ENCODE measurements at places on chromosomes 5 and 9.

DNA sequence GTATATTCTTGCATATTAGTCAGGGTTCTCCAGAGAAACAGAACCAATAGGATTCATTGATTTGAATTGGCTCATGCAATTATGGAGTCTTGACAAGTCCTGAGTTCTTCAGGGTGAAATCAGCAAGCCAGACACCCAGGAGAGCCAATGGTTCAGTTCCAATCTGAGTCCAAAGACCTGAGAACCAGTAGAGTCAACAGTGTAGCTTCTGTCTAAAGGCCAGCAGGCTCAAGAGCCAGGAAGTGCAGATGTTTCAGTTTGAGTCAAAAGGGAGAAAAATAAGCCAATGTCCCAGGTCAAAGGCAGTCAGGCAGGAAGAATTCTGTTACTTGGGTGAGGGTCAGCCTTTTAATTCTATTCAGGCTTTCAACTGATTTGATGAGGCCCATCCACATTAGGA, 37.8 kb upstream of the ANKRD34B start:
- no peak for DNase-seq

GRCh38 chr5:173909199-173909598, 21.1 kb downstream of the CPEB4 start:
- DNase-seq = no peak

DNA sequence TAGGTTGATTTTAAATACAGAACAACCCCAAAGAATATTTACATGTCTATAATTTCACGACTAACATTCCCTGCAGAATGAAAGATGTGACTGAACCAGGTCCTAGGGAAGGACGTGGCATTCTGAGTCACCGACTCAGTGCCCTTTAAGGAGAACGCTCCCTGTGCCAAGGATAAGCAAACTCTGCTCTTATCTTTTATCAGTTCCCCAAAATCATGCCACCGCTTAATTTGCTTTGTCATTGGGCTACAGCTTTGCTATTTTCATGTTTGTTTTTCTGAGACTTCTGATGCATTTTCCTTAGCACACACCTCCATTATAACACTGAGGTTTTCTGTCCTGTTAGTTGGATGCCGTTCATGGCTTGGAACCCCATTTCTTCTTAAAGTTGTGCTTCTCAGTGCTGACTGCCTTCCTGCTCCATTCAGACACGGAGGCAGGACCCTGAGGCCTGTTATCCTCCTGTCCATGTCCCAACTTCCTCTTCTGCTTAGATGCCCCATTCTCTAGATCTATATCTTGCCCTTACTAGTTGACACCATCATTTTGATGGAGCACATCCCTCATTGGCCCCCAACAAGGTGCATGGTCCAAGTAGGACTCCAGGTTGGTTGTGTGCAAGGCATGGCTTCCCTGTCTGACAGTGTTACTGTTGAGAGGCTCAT, 11.2 kb upstream of the SEMA4D start:
- DNase-seq = no peak

DNA sequence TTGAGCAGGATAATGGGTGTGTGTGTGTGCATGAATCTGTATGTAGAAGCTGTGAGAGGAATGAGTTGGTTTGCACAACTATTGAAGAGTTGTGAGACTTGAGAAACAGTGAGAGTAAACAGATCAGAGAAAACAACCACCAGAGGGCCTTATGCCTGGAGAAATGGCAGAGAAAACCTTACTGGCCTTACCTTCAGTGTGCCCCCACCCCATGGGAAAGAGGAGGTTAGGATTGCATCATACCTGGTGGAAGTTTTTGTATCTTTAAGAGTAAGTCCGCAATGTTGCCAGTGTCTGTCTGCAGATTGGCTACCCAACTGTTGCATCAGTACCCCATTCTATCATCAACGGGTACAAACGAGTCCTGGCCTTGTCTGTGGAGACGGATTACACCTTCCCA, 1909.4 kb upstream of the WWC1 start:
- no peak for DNase-seq

DNA sequence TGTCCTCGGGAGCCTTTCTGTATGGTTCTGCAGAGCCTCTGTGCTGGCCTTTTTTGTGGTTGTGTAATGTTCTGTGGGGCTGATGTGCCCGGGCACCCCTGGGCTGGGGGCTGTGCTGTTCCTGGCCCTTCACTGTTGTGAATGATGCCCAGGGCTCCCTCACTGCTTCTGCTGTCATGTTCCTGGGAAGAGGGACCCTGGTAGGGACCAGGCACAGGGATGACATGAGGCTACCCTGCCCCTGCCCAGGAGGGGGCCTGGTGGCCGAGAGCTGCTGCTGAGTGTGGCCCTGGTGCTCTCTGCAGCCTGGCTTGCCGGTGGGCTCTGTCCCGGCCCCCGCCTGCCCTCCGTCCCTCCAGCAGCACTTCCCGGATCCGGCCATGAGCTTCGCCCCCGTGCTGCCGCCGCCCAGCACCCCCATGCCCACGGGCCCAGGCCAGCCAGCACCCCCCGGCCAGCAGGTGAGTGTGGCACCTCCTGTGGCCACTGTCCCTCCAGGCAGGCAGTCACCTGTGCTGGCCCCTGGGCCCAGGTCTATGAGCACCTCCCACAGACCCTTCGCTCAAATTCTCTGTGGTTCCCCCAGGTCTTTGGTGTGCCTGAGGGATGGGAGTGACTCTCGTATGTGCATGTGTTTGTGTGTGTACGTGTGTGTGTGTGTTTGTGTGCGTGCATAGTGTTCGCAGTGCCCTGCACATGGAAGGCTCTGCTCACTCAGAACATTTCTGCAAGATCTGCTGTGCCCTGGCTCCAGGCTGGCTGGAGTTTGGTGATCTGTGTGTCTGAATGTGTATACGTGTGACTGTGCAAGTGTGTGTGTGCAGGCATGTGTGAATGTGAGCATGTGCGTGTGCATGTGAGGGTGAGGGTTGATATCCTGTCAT, 72.3 kb downstream of the WNK2 start:
- DNase-seq = no peak

- DNase-seq = no peak
These were observed 13.2 kb downstream of the TMEM8B start for GRCh38 chr9:35842020-35842745.

- no peak for DNase-seq
These were observed 67.2 kb downstream of the MRPS30 start for GRCh38 chr5:44875661-44876605.

DNA sequence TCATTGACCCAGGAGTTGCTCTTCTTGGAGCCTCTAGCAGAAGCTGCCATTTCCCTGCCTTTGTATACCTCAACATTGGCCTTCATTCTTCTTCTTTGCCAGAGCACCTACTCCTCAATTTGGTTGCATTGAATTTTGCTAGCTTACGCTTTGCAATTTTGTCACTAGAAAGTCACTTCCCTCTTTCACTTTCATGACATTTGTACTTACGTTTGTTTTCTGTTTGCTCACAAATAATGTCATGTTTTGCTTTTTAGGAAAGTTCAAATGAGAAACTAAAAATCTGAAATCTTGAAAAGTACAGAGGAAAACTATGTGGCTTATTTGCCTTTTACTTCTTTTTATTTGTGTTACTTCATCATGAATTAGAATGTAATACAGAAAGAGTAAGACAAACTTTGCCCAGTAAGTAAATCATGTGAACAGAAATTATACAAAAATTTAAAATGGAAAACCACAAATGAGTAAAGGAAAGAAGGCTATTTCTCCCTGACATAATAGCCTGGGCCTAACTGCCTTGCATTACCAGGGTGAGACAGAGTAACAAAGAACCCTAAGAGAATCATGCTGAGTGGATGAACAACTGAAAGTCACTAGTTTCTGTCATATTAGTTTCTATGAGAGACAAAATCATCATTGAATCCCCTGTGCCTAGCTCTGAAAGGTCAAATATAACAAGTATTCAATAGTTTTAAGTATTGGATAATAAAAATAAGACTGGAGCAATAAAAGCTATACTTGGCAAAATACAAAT, 7.4 kb upstream of the IFNA1 start:
- no peak for DNase-seq

- no peak for DNase-seq
These were observed 5.5 kb downstream of the ADAMTSL1 start for GRCh38 chr9:18479405-18479804.

DNA sequence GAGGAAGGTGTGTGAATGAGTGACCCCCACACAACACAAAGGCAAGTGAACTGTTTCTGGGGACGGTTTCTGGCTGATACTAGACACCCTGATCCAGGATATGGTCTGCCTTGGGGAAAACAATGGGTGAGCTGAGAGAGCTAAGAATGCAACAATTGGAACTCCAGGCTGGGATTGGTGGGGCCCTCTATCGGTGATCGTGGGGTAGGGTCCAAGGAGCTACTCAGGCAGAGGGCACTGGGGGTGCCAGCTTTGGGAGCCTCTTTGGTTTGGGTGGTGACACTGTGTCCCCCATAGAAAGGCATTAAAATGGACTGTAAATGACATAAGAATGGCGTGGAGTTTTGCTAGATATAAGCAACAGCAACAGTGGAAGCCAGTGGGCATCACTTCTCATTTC, 439.1 kb downstream of the DMAC1 start:
- DNase-seq = no peak

DNA sequence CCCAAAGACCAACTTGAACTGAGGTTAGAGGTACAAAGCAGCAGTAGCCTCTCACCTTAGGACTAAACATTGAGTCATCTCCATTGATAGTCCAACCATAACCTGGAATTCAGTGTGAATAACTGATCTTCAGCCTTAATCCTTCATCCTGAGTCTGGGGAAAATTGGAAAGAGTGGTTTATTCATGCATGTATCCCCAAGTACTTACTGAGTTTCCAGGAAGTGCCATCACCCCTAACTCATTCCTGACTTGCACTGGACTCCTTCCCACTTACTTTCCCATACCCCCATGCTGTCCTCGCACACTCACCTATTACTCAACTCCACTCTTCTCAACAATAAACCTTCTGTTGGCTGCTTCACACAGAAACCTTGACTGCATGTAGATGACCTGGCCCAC, 161.4 kb upstream of the ZNF462 start:
- DNase-seq = no peak

DNA sequence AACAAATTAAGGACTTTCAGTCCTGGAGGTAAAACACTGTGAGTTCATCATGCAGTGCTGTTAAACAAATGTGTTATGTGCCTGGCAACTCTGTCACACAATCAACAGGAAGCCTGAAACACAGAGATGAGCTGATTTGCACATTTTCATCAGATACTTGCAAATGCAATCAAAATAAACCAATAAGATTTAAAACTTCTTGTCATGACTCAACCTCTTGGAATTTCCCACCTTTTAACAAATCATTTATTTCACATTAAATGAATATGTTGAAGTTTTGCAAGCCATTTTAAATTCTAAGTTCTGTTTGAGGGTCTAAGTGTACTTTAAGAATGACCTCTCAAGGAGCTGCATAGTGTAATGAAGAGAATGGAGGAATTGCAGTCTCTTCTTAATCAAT, 64.4 kb downstream of the ANXA1 start:
- DNase-seq = no peak

DNA sequence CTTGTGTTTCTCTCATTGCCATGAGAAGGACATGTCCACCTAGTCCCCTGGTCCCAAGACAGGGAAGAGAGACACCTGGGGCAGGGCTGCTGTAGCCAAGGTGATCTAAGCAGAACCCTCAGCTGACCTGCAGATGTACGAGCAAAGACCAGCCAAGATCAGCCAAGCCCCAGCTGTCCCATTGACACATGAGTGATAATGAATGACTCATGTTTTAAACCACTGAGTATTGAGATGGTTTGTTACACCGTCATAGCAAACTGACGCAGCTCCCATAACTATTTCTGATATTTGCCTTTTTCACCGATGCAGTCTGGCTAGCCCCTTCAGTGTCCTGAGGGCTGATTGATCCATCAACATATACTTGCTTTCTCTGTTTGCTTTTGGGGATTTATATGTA, 6.7 kb downstream of the OR1K1 start:
- no peak for DNase-seq

DNA sequence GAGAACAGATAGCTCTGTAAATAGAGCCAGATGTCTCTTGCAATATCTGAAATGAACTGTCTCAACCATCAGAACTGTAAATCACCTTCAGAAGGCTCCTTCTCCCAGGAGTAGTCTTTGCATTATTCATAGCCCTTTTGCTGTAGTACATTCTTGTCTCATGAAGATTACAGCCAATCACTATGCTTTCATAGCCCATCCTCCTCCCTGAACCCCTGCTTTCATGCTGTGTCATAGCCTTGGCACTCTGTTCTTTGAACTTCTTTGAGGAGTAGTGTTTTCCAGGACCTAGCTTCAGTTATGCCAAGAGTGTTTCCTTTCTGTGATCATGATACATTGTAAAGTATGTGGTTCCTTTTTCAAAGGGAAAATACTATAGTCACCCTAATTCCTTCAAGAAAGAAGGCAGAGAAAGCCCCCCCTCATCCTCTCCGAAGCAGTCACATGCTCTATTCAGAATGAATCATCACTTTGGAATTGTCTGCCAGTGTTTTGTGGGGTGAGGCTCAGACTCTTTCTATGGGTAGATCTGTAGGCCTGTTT, 61.1 kb downstream of the GRIA1 start:
- DNase-seq = no peak

DNA sequence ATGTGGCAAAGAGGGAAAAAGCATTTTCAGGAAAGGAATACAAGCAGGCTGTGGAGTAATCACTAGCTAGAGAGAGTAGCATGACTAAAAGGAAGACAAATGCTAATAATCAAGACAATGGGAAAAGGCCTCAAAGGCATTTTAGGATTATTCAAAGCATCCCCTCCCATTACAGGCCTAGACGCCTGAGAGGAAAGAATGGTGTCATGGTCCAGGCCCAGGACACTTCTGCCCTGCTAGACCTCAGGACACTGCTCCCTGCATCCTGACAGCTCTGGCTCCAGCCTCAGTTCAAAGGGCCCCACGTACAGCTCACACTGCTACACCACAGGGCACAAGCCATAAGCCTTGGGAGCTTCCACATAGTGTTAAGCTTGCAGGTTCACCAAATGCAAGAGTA, 40.8 kb upstream of the SHISAL2B start:
- no peak for DNase-seq

GRCh38 chr9:99038484-99038820, 66.5 kb upstream of the TGFBR1 start:
- DNase-seq = no peak

DNA sequence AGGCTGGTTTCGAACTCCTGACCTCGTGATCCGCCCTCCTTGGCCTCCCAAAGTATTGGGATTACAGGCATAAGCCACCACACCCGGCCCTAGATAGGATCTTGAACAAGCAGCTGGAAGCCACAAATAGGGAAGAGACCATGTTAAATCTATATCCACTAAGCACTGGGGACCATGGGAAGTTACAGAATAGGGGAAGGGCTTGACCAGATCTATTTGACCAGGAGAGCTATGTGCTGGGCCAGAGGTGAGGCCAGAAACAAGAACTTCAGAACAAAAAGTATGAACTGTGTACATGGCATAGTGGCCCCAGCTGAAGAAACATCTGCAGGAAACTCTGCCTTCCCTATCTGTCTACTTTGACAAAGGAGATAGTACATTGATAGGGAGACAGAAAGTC, 10.8 kb downstream of the KLF4 start:
- no peak for DNase-seq

DNA sequence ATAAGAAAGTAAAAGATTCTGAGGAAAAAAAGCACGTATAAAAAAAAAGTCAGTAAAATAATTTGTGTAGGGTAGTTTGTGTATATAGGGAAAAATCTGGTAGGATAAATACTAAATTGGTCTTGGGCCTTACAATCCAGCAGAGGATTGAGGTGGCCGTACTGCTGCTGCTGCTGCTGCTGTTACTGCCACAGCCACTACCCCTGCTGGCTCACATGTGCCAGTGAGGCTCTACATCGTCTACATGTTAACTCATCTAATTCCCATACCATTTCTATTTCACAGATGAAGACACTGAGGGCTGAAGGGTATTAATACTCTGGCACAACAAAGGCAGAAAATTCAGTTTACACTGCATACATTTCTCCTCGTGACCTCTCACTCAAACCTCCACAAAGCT, 928.5 kb downstream of the TLE4 start:
- DNase-seq = no peak

Measured in activated CD8-positive, alpha-beta memory T cell treated with anti-CD3 and anti-CD28 coated beads for 48 hours (primary cell).